ENCODE measurements at places on chromosomes 13 and 19.
A peak's percentile ranks its signal among the peaks of the same experiment; 100 is the strongest.

DNA sequence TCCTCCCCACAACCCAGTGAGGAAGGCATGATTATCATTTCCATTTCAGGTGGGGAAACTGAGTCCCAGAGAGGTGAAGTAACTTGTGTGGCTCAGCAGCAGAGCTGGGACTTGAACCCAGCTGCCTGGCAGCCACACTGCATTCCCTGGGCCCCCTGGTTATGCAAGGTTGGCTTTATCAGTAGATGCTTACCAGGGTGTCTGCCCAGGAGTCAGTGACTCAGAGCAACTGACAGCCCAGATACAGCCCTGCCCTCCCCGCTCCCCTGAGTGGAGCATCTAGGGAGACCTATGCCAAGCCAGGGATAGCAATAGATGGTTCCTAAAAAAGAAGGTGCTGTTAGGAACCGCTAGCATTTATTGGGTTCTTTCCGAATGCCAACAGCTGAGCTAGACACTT is 5.9 kb downstream of the IGLON5 start:
- DNase-seq, result no peak

DNA sequence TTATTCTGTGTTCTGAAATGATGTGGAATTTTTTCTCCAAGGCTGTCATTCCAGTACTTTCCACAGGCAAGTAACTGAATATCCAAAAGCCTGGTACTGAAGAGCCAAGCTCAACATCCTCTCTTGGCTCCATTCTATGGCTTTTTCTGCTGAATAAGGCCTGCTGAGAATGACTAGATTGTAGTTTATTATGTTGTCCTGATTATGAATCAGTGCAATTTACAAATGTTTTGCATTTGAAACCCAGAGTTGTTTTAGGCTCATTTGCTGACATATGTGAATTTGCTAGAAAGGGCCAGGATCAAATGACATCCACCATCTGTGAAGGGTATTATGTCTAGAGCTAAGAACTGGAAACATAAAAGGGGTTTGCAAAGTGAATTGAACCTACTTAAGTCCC is 596.6 kb downstream of the KCTD12 start:
- no peak for DNase-seq

- DNase-seq, result no peak
Measured at GRCh38 chr19:34317311-34317927, 47.6 kb upstream of the GPI start.

DNA sequence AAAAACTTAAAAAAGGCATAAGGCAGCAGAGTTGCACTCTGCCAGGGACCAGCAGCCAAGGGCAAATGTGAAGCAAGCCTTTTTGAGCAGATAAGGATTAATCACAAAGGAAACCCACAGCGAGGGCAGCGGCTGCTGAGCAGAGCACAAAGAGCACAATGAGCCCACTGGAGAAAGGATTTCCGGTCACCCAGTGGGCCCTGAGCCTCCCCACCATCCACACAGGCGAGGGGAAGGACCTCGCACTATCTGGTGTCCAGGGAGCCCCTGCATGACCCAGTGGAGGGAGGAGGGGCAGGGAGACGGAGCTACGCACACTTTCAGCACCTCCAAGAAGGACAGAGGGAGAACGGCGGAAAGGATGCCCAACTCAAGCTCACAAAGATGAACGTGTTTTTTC is 40.0 kb downstream of the COL4A1 start:
- no peak for DNase-seq

DNA sequence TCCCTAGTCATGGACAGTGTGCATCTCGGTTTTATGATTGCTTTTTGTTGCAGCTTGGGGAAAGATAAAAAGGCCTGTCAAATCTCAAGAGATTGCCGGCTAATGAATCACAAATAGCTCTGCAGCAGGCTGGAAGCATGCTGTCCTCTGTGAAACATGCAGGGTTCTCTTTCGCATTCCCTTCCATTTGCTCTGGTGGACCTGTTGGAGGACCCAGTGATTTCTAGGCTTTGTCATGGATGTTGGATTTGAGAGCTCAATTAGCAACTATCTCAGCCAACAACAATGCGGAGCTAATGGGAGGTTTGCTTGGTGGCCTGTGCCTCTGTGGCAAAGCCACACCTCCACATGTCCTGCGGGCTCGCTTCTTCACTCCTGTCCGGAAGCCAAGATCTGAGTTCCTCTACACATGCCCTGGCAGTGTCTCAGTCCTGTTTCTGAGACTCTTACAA is 418.1 kb upstream of the ARGLU1 start:
- DNase-seq, result no peak

DNA sequence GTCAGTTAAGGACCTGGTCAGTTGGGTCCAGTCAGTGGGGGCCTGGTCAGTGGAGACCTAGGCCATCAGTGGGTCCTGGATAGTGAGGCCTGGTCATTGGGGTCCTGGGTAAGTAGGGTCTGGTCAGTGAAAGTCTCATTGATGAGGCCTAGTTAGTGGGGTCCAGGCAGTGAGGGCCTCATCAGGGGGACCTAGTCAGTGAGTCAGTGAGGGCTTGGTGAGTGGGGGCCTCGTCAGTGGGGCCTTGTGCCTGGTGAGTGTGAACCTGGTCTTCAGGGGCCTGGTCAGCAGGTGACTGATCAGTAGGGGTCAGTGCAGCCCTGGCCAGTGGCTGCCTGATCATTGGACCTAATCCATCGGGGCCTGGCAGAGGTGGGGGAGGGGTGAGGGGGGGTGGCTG is 42.6 kb upstream of the TPM4 start:
- DNase-seq, result no peak

GRCh38 chr19:2977746-2978138 is 378 bp downstream of the TLE6 start:
- DNase-seq, result no peak

GRCh38 chr19:38819231-38819920 is 6.6 kb upstream of the LGALS4 start:
- DNase-seq, result no peak

GRCh38 chr13:76594435-76594834 is 291.8 kb downstream of the KCTD12 start:
- DNase-seq, result no peak

GRCh38 chr13:99144306-99144705 is 56.3 kb upstream of the UBAC2 start:
- no peak for DNase-seq

GRCh38 chr13:110518571-110518970 is 43.0 kb downstream of the RAB20 start:
- no peak for DNase-seq

- peak; percentile 59 for DNase-seq
Measured at GRCh38 chr19:55212447-55212846, 3.1 kb upstream of the PTPRH start.

- no peak for DNase-seq
Measured at GRCh38 chr13:58598241-58598640, 966.7 kb downstream of the PCDH17 start.

GRCh38 chr19:1324806-1325567 is 39.3 kb downstream of the EFNA2 start:
- DNase-seq, result peak; percentile 28

GRCh38 chr19:30566681-30567420 is 194.7 kb downstream of the ZNF536 start:
- no peak for DNase-seq

DNA sequence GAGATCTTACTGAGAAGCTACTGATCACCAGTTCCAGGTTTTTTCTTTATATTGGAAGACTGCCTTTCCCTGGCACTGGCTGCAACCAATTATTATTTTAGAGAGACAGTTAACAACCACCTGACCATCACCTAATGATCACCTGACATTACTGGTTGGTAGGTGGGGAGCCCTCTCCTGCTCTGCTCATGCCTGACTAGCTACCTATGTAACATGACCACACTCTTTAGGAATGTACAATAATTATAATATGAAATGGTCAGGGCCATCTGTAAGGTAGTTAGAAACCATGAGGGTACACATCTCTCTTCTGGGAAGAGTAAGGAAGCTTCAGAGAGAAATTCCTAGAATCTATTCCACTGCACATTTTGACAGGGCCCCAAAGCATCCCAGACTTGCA is 59.0 kb upstream of the SCEL start:
- DNase-seq, result no peak

- no peak for DNase-seq
Measured at GRCh38 chr13:25657157-25657556, 285.4 kb downstream of the ATP8A2 start.

- DNase-seq, result no peak
Measured at GRCh38 chr13:98200211-98200878, 23.3 kb upstream of the RNF113B start.

GRCh38 chr19:16262618-16263017 is 62.0 kb upstream of the KLF2 start:
- no peak for DNase-seq

DNA sequence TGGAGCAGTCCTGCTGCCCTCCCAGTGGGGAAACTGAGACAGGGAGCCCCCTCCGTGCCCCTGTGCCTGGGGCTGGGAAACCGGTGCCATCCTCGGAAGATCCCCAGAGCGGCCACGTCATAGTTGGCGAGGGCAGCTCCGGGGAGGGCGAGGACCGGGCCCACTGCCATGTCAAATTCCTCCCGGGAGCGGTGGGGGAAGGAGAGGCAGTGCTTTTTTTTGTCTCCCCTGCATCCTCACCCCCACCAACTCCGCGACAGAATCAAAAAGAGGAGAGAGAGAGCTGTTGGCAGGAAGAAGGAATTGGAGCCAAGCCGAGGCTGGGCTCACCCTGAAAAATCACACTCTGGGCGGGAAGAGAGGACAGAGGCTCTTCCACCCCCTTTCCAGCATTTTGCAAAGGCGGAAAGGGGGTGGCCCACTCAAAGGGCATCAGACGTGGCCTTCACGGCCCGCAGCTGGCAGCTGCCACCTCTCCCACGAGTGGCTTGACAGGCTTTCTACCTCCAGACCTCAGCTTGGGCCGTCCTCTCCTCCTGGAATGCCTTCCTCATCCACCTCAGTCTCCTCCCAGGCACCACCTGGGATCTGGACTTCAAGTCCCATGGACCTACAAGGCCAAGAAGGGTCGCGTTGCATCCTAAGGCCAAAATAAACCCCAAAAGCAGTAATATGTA is 19.6 kb upstream of the NFIC start:
- no peak for DNase-seq

DNA sequence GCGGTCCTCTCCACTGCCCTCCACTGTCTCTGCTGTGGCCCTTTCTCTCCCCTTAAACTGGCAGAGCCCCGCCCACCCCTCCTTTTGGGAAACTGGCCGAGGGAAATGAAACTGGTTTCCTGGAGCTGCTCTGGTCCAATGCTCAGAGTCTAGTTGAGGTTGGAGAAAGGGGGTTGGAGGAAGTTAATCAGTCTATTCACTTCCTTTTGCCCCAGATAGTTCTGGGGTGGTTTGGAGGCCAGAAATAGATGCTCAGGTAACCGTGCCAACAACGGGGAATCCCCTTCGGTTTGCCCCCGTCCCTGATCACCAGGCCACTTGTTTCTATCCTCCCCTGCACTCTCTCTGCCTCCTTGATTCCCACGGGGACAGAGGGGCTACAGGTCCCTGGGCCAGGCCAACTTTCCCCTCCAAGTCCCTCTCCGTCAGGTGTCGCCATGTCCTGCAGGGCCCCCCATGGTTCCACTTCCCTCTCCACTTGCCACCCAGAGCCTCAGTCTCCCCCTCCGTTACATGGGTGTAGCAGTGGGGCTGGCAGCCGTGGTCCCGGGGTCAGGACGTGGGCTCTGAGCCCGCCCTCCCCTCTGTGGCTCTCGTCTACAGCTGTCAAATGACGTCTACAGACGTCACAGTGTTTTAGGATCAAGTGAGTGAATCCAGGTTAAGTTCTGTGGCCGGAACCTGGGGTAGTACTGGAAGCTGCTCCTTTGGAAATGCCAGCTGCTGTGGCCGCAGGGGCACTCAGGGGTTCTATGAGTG is at the start of gene IL4I1:
IL4I1 (minus strand) TSS at position 25 of the 759 bp plus-strand sequence. CDS start 727 bp downstream, outside the sequence.
- peak; percentile 65 for DNase-seq

GRCh38 chr19:34501339-34502320 is 20.1 kb downstream of the WTIP start:
- DNase-seq, result peak; percentile 93

- no peak for DNase-seq
Measured at GRCh38 chr13:22092791-22093560, 422.1 kb downstream of the FGF9 start.

DNA sequence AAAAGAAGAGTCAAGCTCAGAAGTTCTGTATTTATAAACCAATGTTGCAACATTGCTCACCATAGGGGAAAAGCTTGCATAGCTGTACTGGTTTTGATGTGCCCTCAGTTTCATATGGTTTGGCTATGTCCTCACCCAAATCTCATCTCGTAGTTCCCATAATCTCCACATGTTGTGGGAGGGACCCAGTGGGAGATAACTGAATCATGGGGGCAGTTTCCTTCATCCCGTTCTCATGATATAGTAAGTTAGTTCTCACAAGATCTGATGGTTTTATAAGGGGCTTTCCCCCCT is 73.9 kb downstream of the TNFRSF19 start:
- no peak for DNase-seq

DNA sequence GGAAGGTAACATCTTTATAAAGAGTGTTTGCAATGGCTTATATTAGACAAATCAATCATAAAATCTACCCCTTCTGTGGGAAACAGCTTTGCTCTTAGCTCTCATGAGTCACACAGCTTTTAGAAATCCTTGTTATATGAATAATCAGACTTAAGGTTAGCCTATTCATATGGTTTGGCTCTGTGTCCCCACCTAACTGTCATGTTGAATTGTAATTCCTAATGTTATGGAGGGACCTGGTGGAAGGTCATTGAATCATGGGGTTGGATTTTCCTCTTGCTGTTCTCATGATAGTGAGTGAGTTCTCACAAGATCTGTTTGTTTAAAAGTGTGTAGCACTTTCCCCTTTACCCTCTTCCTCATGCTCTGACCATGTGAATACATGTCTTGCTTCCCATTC is 704.2 kb upstream of the KLHL1 start:
- no peak for DNase-seq

- DNase-seq, result no peak
Measured at GRCh38 chr13:43132257-43132656, 108.9 kb downstream of the DNAJC15 start.

DNA sequence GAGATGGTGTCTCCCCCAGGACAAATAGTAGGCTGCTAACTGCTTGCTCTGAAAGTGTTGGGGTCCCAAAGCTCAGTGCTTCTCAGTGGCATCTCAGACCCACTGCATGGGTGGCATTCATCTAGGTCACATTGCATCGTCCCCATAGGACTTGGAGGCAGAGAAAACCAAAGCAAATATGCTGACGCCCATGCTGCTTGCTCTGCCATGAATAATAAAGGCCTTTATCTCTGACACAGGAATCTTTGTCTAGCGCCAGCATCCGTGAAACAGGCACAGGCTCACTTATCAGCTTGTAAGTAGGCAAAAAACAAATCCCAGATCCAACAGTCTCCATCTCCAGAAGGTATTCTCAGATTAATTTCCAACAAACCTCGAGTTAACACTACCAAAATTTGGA is 18.9 kb upstream of the IPO5 start:
- DNase-seq, result no peak

- no peak for DNase-seq
Measured at GRCh38 chr13:29925457-29926097, 75.2 kb upstream of the UBL3 start.

- no peak for DNase-seq
Measured at GRCh38 chr13:37914781-37915391, 45.3 kb upstream of the TRPC4 start.

Measured in stimulated activated CD4-positive, alpha-beta T cell treated with anti-CD3 and anti-CD28 coated beads, Interleukin-2, amount 100 ng/mL, for 24 hours (primary cell).